ENCODE measurements at places on chromosomes 4 and X.

GRCh38 chr4:125741825-125742452 lies 427.2 kb downstream of the FAT4 start:
- DNase-seq, result no peak

GRCh38 chrX:12890467-12890866 lies 16.0 kb upstream of the TLR8 start:
- no peak for DNase-seq

- DNase-seq, result no peak
These were observed 172.7 kb downstream of the GPM6A start for GRCh38 chr4:175639346-175639745.

GRCh38 chr4:155578726-155579370 lies 87.8 kb upstream of the GUCY1A1 start:
- no peak for DNase-seq

- no peak for DNase-seq
These were observed 119.7 kb downstream of the GASK1B start for GRCh38 chr4:158053086-158053485.

- DNase-seq, result no peak
These were observed 98.0 kb downstream of the NHS start for GRCh38 chrX:17473021-17473420.

DNA sequence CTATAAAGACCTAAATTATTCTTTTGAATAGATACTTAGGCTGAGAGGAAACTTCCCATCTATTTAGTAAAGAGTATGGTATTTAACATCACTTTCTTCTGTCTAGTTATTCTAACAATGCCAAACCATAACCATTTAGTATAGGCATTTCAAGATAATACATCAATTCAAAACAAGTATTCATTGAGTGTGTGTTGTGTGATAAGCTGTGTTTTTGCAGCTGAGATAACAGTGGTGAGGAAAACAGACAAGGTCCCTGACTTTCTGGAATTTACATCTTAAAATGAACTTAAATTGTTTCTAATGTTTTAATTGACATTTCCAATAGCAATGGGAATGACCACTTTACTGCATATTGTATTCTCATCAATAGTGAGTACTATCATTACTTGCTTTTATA lies 22.4 kb upstream of the TSPAN5 start:
- no peak for DNase-seq

- DNase-seq, result no peak
These were observed 80.1 kb upstream of the MAML3 start for GRCh38 chr4:140233791-140234696.

- no peak for DNase-seq
These were observed 123.3 kb upstream of the STIM2 start for GRCh38 chr4:26737385-26737784.

GRCh38 chr4:56551516-56551915 lies 45.9 kb downstream of the ARL9 start:
- no peak for DNase-seq

Data from NCI-H1436 treated with DMSO at 0.1 percent for 48 hours (cell line).